ENCODE measurements at places on chromosomes 4 and X.

DNA sequence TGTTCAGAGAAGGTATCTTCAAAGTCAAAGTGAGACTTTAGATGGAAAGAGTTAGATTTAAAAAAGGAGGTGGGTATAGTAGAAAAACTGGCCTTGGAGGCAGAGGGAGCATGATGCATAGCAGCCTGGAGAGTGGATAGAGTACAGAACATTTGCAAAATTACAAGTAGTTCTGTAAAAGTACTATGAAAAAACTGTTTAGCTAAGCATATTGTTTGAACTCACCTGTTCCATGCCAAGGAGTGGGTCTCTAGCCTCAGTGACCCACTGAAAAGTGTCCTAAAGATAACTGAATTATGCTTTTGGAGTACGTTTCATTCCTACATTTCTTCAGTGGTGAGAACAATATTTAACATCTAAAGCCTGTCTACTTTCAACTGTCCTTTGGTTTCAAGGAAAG, 218.9 kb downstream of the NAP1L3 start:
- no peak for DNase-seq

GRCh38 chr4:94767446-94767845, 9.7 kb downstream of the BMPR1B start:
- DNase-seq = no peak

GRCh38 chr4:116531026-116531425, 554.4 kb downstream of the TRAM1L1 start:
- no peak for DNase-seq

DNA sequence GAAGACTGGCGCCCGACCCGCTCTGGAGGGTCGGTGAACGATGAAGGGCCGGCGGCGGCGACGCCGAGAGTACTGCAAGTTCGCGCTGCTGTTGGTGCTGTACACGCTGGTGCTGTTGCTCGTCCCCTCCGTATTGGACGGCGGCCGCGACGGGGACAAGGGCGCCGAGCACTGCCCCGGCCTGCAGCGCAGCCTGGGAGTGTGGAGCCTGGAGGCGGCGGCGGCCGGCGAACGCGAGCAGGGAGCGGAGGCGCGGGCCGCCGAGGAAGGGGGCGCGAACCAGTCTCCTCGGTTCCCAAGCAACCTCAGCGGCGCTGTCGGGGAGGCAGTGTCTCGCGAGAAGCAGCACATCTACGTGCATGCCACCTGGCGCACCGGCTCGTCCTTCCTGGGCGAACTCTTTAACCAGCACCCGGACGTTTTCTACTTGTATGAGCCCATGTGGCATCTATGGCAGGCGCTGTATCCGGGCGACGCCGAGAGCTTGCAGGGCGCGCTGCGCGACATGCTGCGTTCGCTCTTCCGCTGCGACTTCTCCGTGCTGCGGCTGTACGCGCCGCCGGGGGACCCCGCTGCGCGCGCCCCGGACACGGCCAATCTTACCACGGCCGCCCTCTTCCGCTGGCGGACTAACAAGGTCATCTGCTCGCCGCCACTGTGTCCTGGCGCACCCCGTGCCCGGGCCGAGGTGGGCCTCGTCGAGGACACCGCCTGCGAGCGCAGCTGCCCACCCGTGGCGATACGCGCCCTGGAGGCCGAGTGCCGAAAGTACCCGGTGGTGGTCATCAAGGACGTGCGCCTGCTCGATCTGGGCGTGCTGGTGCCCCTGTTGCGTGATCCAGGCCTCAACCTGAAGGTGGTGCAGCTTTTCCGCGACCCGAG, 568 bp downstream of the CHST7 start:
- DNase-seq = peak; percentile 35

- no peak for DNase-seq
Observed at GRCh38 chr4:179698321-179698720, 2256.1 kb upstream of the AGA start.

DNA sequence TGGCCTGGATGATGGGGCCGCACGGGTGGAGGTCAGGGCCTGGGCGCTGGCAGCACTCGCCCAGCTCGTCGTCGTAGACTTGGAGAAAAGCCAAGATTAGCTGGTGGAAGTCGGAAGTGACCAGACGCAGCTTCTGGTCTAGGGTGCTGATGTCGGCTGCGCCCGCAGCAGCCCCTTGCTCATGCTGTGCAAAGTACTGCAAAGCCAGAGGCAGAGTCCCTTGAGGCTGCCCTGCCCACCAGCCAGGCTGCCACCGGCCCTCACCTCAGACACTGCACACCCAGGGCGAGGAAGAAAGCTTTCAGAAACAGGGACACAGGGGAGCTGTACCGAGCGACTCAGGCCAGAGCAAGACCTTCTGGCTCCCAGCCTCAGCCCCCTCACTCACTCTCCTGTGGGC, 9.7 kb upstream of the TREX2 start:
- no peak for DNase-seq

- no peak for DNase-seq
Observed at GRCh38 chr4:7139167-7139982, 53.0 kb upstream of the SORCS2 start.

- no peak for DNase-seq
Observed at GRCh38 chrX:67718926-67719325, 175.1 kb downstream of the AR start.

GRCh38 chrX:1330605-1331004, 6.0 kb upstream of the IL3RA start:
- no peak for DNase-seq

GRCh38 chr4:84914686-84915395, 51.6 kb downstream of the WDFY3 start:
- no peak for DNase-seq

- no peak for DNase-seq
Observed at GRCh38 chrX:154329294-154329693, 33.7 kb downstream of the TKTL1 start.

- no peak for DNase-seq
Observed at GRCh38 chrX:49147282-49147681, 15.3 kb upstream of the MAGIX start.

DNA sequence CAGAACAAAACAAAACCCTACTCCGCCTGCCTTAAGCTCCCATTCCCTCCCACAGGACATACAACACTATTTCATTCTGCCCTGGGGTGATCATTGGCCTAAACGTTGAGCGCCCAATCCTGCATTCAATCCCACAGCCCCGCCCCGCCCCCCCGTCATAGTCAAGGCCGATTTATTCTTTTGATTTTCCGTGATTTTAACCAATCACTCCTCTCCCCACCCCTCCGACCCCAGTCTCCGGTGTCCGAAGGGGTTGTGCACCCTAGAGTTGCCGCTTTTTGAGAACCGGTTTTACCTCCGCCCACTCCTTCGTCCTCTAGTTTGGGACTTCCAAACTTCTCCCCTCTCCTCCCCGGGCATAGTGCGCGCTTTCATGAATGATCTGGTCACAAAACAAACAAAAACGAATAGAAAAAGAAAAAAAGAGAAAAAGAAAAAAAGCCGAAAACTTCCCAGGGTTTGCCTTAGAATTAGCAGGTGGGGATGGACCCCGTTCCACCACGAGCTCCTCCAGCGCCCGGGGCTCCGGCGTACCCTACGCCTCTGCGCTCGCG, 446 bp upstream of the UBE2A start:
- DNase-seq = no peak

GRCh38 chrX:23494741-23495140, 160.1 kb downstream of the PTCHD1 start:
- no peak for DNase-seq

DNA sequence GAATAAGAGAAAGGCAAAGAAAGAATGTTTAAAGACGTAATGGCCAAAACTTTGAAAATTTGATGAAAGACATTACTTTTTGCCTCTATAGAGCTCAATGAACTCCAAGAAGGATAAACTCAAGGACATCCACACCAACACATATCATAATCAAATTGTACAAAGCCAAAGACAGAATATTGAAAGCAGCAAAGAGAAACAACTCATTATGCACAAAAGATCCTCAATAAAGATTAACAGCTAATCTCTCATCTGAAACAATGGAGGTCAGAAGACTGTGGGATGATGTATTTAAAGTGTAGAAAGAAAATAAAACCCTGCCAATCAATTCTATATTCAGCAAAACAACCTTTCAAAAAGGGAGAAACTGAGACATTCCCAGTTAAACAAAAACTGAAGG, 129.1 kb upstream of the TEX13D start:
- no peak for DNase-seq

DNA sequence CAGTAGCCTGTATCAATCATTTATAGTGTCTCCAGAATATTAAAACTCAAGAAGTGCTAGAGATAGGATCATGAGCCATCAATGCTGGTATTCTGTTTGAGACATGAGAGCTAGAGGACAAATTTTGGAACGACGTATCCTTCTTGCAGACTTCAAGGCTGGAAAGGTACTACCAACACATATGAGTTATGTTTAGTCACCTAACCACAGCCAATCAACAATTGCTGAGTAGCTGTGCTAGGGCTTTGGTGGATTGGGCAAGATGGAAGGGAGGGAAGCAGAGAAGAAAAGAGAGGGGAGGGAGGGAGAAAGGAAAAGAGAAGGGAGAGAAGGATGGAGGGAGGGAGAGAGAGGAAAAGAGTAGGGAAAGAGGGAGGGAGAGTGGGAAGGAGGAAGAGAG, 21.6 kb upstream of the RAI2 start:
- DNase-seq = no peak

DNA sequence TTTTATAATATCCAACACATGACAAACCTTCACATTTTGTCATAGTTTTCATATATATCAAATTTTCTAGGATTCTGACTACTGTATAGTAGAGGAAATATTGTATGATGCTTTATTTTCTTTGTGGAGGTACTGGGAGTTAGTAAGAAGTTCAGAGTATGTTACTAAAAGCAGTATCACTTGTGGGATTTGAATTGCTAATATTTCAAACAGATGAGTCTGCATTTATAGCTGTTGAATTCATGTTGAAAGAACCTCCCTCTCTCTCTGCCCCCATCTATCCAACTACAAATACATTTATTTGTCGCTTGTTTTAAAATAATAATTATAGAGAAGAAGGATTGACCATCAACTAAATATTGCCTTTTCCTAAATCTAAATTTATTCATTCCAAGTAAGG, 29.8 kb upstream of the MAPK10 start:
- DNase-seq = no peak

Measured in NCI-H774 (cell line).